ENCODE measurements at places on chromosomes 2 and 18.

DNA sequence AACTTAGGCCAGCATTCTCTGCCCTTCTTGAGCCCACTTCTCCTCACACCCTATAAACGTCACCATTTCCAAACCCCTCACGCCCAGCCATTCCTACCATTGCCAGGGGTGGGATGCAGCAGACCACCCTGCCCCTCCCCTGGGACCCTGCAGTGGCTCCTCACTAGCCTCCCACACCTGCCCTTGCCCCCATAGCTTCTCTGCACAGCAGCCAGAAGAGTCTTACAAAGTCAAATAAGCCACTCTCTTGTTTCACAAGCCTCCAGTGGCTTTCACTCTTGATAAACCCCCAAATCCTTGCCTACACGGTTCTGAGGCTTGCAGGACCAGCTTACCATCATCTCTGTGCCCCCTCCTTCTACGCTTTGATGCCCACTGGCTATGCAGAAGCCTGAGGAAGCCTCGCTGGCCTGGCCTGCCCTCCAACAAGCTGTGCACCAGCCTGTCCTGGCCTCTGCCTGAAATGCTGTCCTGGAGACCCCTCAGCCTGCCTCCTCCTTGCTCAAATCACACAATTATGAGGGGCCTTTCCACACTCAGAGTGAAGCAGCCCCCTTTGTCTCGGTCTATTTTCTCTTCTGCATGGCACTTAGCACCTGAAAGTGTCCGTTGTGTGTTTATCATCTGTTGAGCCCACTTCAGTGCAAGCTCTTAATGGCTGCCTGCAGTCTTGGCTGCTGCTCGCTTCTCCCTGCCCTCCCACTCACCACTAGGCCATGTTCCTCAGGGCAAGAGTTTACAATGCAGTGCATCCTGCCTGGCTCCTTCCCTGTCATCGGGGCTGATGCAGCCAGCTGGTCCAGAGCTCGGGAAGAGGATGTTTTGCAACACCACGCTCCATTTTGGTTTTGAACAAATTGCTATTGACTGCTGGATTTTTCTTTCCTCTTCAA lies 82.6 kb upstream of the RGPD5 start:
- no peak for DNase-seq

- no peak for DNase-seq
These were observed 74.4 kb downstream of the MEIS1 start for GRCh38 chr2:66509326-66509811.

DNA sequence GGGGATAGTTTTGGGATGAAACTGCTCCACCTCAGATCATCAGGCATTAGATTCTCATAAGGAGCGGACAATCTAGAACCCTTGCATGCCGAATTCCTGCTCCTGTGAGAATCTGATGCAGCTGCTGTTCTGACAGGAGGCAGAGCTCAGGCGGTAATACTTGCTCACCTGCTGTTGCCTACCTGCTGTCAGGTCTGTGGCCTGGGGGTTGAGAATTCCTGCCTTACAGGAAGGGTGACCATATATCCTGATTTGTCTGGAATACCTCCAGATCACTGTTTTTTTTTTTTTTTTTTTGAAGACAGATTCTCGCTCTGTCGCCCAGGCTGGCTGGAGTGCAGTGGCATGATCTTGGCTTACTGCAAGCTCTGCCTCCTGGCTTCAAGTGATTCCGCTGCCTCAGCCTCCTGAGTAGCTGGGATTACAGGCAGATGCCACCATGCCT lies 21.7 kb downstream of the ACSL3 start:
- DNase-seq, result no peak

DNA sequence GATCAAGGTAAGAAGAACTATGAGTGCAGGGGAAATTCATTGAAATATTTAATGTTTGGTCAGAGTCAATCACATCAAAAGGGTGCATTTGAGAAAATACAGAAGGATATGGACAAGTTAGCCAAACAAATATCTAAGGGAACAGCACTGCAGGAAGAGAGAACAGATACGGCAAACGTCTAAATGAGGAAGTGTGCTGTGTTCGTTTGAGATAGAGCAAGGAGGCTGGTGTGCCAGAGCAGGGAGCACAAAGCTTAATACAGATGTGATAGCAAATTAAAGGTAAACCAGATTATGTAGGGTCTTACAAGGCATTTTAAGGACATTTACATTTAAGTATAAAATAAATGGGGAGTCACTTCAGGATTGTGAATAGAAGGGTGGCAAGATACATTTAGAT lies 241.3 kb upstream of the ZNF804A start:
- DNase-seq, result no peak

DNA sequence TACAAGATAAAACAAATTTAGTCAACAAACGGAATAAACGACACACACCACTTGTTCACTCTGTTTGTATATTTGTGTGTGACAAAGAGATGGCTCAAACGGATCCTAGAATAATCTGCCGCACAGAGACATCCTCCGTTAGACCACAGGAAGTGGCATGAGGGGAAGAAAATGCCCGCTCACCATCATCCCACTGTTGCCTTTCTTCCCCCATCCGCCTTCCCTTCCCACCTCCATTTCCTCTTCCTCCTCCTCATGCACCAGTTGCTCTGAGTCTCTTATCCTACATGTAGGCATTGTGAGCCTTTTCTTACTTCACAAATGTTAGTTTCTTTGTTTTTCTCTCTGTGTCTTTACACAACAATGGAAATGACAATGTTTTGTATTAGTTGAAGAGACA lies 228.5 kb upstream of the SMIM21 start:
- DNase-seq, result no peak

DNA sequence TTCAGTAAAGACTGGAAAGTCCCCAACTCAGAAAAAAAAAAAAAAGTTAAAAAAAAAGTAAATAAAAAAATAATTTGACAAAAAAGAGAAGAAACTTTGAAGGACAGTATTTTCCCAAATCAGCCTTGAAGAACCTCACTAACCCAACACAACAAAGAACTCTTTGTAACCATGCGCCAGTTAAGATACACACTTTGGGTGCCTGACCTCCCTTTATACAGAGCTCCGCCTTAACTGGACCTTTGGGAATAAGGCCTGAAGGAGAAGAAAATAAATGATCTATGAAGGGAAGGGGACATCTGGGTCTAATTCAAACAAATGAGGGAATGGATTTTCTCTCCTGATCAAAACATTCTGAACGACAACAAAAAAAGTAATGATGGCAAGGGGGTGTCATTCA lies 2.2 kb upstream of the GFPT1 start:
- DNase-seq, result no peak

DNA sequence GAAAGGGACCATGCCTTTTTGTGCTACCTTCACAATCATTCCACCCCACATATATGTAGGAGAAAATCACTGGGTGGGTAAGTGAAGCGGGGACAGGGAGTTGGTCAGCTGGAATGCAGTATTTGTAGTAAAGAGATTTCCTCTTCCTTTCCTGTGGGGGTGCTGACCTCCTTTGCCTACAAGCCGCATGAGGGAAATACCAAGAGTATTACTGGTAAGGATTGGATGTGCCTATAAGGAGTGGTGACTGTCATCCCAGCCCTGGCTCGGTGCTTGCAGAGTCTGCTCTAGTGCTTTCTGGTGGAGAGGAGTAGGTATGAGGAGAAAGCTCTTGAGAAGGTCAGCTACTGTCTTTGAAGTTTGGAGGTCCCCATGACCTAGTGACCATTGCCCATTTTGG lies 324.6 kb downstream of the HRH4 start:
- no peak for DNase-seq

DNA sequence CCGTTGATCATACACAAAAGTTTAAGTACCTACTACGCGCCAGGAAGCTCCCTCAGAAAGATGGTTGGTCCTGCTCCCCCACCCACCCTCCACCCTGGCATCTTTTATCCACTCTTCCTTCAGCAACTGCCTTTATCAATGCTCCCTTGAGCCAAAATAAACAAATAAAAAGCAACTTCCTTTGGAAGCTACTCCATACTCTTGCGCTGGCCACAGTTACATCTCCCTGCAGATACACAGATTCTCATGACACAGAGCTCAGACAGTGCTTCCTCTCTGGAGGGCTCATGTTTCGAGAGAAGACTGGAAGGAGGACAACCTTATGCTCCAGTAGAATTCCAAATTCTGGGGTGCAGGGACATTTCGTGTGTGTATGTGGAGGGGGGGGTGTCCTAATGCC lies 3.8 kb upstream of the STEAP3 start:
- DNase-seq, result no peak

DNA sequence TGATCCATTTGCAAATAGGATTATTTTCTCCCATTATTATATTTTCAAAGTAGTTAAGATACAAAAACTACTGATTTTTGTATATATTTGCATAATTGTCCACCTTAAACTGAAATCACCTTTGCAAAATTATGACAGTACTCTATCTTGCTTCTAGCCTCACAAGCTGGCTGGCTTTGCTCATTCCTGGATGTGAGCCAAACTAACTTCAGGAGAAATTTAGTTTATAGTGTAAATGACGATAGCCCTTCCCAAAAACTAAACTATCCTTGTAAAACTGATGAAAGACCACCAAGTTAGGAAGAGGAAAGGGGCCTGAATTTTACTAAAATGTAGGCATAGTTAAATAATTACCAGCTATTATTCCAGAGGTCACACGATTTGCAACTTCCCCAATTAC lies 87.3 kb downstream of the ADD2 start:
- DNase-seq, result no peak
